ENCODE measurements at places on chromosomes 1 and 21.

- no peak for DNase-seq
These were observed 3.5 kb upstream of the PIGV start for GRCh38 chr1:26784023-26784871.

DNA sequence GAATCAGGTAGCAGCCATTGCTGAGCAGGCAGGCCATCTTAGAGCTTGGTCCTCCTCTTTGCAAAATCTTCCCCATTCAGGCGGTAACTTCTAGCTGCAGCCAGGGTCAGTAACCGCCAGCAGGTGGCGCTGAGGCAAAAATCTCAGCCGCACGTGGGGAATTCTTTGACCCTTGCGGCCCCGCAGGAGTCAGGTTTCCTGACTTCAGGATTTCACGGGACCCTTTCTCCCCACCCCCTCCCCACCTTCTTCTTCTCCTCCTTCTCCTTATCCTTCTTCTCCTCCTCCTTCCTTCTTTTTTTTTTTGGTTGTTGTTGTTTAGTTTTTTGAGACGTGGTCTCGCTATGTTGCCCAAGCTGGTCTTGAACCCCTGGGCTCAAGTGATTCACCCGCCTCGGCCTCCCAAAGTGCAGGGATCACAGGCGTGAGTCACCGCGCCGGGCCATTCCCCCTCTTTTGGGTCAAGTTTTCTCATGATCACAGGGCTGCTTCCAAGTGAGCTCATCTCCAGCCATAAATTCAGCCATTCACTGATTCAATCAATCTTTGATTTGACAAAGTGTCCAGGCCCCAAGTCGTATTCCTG is 33.4 kb upstream of the TENT5B start:
- DNase-seq = peak; percentile 80

DNA sequence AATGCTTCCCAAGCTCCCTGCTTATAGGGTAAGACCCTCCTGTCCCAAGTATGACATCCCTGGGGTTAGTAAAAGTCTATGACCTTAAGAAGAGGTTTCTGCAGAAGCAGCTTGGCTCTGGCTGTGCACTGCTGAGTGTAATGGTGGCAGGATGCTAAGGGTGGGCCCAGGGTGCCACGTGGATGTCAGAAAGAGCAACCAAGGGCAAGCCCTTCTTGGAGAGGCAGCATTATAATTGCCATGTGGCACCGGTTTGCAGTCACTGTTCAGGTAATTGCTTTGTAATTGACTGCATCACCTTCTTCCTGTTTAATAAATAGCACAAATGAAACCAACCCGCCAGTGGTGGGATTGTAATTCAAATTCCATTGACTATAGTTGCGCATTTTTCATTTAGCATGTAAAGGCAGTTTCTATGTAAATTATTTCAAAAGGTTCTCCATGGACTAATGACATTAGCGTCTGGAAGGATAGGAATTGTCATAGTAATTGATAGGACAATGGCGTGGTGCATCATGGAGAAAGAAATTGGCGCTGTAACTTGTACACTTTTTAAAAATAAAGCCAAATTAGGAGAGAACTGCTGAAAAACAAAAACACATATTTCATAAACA is 490.6 kb upstream of the VAMP3 start:
- DNase-seq = no peak

GRCh38 chr21:44444286-44444931 is 10.9 kb upstream of the LRRC3 start:
- DNase-seq = no peak

- peak; percentile 13 for DNase-seq
These were observed 7.9 kb downstream of the TINAGL1 start for GRCh38 chr1:31583995-31584868.

- DNase-seq = peak; percentile 63
These were observed at the start of gene CBR3 for GRCh38 chr21:36134803-36135390. CBR3 (plus strand) TSS chr21:36135079; CDS start chr21:36135193, 114 bp downstream.

GRCh38 chr1:160307118-160307791 is 22.3 kb upstream of the PEX19 start:
- DNase-seq = no peak

GRCh38 chr1:11279630-11280029 is 6.6 kb downstream of the UBIAD1 start:
- DNase-seq = no peak

GRCh38 chr1:23428136-23428905 is 3.8 kb upstream of the TCEA3 start:
- no peak for DNase-seq

DNA sequence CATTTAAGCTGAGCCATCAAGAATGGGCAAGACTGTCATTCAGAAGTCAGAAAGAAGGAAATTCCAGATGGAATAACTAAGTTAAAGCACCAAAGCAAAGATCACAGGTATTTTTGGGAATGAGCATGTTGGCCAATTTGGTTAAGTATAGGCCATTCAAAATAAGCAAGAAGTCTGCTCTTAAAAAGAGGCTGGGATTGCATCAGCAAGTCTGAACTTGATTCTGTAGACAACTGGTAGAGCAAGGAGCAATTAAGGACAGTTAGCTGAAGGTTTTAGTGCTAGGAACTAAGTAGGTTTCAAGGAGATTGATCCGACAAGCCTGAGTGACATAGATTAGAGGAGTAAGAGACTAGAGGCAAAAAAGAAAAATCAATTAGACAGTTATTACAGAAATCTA is 8.4 kb downstream of the ANKRD45 start:
- no peak for DNase-seq

DNA sequence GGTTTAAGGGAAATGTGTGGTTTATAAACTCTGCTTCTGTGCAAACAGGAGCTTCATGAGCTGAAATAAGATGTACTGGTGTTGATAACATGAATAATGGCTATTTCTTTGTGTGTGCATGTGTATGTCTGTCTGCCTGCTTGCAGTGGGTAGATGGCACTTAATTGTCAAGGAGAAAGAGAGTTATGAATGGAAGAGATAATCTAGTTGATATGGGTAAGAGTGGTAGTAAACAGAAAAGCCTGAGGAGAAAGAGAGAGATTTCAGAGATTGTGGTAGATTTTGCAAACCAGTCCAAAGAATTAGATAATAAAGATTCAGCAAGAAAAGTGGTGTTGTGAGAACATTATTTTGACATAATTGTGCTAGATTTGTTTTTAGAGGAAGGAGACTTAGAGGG is 7.7 kb downstream of the SUCO start:
- no peak for DNase-seq

DNA sequence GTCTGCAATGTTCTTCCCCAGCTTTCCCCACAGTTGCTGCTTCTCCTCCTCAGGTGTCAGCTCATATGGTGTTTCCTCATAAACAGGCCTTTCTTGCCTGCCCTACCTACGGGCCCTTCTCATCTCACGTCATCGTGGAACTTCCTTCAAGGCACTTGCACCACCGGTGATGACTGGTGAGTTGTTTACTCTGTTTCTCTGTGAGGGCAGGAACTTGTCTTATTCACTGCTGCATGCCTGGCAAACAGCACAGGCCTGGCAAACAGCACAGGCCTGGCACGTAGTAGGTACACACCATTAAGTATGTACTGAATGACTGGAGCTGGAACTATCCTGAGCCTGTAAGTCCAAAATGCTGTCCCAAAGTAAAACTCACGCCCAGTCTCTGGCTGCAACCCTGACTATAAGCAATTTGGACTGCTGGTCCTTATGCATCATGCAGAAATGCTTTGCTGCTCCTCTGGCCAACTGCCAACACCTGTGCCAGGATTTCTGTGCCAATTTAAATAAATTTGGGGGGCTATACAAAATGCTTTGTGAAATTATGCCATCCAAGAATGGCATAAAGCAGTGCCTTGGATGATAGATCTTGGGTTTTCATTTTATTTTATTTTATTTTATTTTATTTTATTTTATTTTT is 25.7 kb downstream of the STK40 start:
- DNase-seq = no peak

GRCh38 chr1:158148468-158148867 is 32.2 kb upstream of the CD1D start:
- no peak for DNase-seq

DNA sequence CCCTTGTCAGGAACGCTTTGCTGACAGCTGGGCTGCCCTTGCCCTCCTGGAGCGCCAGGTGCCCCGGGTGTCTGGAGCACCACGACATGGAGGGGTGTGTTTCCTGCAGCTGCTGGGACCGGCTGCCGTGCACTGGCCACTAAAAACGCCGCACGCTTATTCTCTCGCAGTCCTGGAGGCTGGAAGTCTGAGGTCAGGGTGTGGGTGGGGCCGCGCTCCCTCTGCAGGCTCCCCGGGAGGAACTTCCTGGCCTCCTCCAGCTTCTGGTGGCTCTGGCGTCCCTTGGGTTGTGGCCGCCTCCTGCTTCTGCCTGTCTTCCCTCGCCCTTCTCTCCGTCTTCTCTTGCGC is 28.0 kb upstream of the PLCH2 start:
- DNase-seq = no peak

GRCh38 chr1:96634883-96635282 is 86.7 kb upstream of the PTBP2 start:
- no peak for DNase-seq
